ENCODE measurements at places on chromosomes 6 and 20. TPM values are rescaled to one million over a fixed set of nuclear protein-coding genes. Genes with fewer than 3 reads are reported as not detected.

The SFTA2 gene
- not detected for total RNA-seq

DNA sequence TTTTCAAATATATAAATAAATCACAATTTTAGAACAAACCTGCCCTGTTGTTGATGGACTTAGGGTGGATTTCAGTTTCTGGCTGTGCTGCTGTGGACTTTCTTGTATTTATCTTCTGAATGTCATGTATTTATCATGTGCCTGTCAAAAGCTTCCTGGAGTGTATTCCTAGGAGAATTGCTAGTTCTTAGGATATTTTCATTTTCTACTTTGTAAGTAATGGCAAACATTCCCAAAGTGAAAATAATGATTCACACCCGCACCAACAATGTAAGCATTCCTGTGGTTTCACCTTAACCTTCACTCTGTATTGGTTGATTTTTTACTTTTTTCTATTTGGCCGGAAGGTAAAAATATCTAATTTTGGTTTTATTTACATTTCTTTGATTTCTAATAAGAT, 387.8 kb downstream of the SMOC2 start:
- DNase-seq: no peak

GRCh38 chr6:168827586-168827871, 386.5 kb downstream of the SMOC2 start:
- DNase-seq: no peak

- no peak for DNase-seq
These were observed 243.7 kb downstream of the UTRN start for GRCh38 chr6:144528743-144529425.

GRCh38 chr6:53731866-53732636, 62.8 kb upstream of the LRRC1 start:
- no peak for DNase-seq

DNA sequence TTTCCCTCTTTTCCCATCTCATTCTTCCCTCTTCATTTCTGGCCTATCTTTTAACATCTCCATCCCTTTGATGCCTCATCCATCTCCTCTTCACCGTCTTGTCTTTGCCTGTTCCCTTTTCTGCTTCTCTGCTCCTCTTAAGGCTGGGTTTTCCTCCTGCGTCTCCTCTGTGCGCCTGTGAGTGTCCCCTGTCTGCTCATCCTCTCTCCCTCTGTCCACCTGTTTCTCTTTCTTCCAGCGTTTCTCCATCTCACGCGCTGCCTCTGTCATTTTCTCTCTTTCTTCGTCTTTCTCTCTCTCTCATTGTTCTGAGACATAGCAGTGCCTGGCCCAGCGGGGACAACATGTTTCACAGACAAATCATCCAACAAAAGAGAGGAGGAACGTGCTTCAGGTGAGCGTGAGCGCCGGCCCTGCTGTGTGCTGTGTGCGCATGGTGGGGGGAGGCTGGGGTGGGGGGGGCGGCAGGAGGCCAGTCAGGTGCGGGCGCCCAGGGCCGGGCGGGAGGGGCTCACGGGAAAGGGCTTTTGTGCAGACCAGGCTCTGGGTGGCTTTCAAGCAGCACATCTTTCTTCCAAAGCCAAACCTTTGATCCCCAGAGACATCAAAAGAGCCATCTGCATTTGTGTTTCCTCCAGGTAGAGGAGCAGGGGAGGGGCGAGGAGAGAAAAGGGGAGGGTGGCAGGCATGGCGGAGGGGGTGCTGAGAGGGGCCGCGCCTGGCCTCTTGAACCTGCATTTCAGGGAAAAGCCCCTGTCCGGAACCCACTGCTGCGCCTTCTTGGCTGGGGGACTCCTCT, 121.3 kb downstream of the VEGFA start:
- no peak for DNase-seq
